ENCODE measurements at places on chromosomes 2 and 18. TPM values are rescaled to one million over a fixed set of nuclear protein-coding genes. Genes with fewer than 3 reads are reported as not detected.

Gene TRABD2A
- total RNA-seq = 5.3 TPM

- no peak for DNase-seq
These were observed 10.2 kb upstream of the CABYR start for GRCh38 chr18:24128700-24129099.

Gene KCNG2
- total RNA-seq = not detected

DNA sequence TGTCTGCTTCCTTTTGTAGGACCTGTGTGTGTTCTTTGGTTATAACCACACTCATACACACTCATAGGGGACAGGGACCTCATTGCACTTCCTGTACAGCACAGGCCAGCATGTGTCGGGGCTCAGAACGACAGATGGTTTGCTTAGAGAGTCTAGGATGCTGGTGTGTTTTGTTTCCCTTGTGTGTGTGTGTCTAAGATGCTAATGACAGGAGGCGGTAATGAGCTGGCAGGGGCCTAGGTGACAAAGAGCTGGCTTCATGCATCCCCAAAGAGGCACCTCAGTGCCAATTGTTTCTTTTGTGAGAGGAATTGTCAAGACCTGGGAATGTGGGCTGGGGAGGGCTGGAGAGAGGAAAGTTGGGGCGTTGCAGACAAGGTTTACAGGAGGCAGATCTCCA is 66.6 kb downstream of the CELF4 start:
- DNase-seq = no peak

DNA sequence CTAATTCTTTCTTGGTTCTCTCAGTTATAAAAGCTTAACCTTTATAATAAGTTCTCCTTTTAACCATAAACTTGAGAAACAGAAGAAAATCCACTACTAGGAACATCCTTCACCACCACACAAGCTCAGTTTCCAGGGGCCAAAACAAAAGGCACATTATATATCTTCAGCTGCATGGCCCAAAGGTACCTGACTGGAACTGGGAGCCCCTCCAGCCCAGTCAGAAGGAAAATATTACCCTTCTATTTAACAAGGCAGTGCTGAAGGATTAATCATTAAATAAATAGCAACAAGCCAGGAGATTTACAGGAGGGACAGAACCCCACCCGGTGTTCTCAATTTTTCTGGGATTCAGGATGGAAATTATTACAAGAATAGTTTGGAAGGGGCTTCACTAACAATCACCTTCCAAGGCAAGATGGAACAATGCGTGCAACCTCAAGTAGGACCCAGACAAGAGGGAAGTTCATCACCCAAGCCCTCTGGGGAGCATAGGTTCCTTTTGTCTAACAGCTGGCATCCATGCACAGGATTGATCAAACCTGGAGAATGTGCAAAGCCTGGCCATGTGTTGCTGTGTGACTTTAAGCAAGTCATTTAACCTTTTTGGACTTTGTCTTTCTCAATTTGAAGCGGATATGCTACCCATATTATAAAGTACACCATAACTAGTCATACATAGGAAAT is 159.6 kb upstream of the SETBP1 start:
- peak; percentile 14 for DNase-seq

Gene BMP10
- total RNA-seq = not detected

DNA sequence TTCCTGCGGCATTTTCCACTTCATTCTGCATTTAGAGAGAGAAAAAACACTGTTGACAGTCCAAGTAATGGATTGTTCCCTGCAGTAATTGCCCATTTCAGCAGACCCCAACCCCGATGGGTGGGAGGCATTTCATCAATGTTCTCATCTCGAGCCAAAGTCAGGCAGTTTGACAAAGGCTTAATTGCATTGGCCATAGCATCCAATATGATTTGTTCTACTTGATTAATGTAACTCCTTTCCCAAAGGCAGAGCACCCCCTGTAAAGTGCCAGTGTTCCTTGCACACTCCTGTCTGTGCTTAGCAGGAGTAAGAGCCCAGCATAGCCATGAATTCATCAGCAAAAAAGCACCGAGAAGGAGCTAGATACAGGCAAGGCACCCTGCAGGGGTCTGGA is 174.4 kb downstream of the SEPTIN10 start:
- DNase-seq = no peak

DNA sequence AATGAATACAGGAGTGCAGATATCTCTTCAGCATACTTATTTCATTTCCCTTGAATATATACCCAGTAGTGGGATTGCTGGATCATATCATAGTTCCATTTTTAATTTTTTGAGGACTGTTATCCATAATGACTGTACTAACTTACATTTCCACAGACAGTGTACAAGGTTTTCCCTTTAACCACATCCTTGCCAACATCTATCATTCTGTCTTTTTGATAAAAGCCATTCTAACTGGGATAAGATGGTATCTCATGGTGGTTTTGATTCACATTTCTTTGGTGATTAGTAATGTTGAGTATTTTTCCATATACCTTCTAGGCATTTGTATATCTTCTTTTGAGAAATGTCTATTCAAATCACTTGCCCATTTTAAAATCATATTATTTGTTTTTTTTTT is 325.2 kb downstream of the CYP26B1 start:
- peak; percentile 81 for DNase-seq

Gene ANKMY1
- 4.0 TPM for total RNA-seq

DNA sequence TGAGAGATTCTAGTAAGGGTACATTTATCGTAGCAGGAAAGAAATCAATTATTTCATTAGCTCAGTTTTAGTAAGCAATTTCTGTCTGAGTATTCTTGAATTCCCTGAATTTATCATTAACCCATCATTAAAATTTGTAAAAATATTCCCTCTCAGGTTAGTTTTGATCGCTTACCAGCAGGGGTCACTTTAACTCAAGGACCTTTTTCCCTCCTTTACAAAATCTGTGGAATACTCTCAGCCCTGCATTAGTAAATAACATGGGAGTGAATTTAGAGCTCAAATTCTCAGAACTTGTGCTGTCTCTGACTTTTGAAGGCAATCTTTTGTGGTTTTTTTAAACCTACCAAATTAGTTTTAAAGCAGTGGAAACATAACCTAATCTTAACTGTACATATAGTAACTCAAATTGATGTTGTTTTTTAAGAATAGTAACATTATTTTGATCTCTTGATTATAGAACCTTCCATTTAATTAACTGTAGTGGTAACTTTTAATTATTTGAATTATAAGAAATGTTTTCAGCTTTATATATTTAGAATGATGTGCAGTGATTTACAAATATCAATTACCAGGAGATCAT is 97.2 kb downstream of the AGPS start:
- peak; percentile 36 for DNase-seq

DNA sequence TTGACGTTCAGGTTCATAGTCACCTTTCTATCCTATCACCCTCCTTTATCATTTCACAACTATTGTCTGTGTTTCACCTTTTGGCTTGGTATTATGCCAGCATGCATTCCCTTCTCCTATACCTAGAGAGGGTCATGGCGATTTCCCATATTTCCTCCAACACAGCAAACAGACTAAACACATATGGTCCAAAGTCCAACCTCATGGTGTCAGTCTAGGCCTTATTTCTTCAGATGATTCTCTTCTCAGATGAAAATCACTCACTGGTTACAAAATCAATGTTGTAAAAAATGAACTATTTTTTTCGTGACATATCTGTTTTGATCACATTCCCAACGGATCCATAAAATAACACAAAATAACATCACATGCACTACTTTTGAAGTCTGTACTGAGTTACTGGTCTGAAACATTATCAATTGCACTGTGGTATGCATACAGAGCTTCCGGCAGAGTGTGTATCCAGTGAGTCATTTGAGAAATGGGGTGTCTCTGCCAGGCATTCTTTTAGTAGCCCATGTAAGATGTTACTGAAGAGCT is 204.8 kb upstream of the GALNT5 start:
- DNase-seq = peak; percentile 84

- DNase-seq = peak; percentile 13
These were observed 99.4 kb downstream of the WDSUB1 start for GRCh38 chr2:159187106-159187505.

Gene ABCG8
- not detected for total RNA-seq

Gene NGEF
- total RNA-seq = 35.4 TPM

GRCh38 chr2:33583194-33583938 is 15.7 kb downstream of the FAM98A start:
- peak; percentile 48 for DNase-seq

DNA sequence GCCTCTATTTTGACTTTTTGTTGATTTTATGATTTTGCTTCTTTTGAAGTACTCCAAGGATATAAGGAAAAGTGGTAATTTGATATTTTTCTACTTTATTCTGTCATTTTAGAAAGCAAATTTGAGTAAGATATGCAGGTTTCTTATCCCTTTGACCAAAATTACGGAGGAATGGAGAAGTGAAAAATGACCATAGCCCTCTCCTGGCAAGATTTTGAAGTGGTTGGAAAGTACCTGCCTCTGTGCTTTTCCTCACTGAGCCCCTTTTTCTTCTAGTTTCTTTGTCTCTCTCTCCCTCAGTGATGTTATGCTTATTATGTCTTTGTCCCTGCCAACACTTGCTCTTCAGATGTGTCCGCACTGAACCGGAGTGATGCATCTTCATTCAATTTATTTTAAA is 898.1 kb downstream of the EPHA4 start:
- DNase-seq = no peak

GRCh38 chr2:89851583-89851905 is 1160.1 kb downstream of the RPIA start:
- no peak for DNase-seq

- DNase-seq = no peak
These were observed 345.5 kb downstream of the TNS1 start for GRCh38 chr2:217657252-217657651.

- DNase-seq = peak; percentile 80
These were observed 91.6 kb downstream of the DNER start for GRCh38 chr2:229622495-229623355.

DNA sequence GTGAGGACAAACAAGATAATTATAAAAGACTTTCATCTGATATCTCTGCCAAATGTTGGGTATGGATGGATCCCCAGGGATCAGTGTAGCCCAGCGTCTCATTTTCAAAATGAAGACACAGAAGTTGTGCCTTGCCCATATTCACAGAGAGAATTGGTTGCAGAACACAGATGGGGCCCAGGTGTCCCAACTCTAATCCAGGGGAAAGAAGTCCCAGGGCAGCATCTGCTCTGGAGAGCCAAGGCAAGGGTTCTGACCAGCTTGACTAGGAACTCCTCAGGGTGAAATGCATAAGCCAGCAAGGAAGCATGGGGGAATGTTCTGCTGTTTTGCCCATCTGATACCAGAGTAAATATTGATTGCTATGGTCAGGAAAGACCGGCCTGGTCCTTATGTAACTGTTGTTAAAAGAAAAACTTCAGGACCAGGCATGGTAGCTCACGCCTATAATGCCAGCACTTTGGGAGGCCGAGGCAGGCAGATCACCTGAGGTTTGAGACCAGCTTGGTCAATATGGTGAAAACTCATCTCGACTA is 68.7 kb upstream of the CABLES1 start:
- DNase-seq = no peak

DNA sequence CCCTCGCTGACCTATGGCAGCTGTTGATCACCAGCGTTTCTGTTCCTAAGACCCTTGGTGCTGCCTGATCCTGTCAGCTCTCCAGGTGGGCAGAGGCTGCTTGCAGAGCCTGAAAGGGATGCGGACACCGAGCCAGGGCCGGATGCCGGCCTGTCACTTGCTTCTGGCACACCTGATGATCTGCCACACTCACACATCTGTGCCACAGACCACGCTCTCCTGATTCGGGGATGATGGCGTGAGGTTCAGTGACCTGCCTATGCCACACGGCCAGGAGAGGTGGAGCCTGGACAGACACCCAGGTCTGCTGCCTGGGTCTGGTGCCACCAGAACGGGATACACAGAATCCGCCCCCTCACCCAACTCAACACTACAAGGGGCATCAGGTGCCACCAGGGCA is 129.4 kb upstream of the GLI2 start:
- no peak for DNase-seq

Gene SULT1C4
- total RNA-seq = not detected

Gene YPEL5
- total RNA-seq = 64.4 TPM

Gene GREB1
- 0.78 TPM for total RNA-seq

Gene HOXD4
- 7.2 TPM for total RNA-seq

DNA sequence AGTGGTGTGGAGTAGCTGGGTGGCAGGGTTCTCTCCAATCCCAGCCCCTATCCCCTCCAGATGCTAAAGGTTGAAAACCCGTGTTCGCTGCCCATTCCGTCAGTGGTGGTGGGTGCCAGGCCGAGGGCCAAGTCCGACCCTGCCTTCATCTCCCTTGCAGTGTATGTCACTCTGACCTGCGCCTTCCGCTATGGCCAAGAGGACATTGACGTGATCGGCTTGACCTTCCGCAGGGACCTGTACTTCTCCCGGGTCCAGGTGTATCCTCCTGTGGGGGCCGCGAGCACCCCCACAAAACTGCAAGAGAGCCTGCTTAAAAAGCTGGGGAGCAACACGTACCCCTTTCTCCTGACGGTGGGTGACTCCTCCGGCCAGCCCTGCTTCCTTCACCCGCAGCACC is 12.9 kb downstream of the SAG start:
- no peak for DNase-seq

DNA sequence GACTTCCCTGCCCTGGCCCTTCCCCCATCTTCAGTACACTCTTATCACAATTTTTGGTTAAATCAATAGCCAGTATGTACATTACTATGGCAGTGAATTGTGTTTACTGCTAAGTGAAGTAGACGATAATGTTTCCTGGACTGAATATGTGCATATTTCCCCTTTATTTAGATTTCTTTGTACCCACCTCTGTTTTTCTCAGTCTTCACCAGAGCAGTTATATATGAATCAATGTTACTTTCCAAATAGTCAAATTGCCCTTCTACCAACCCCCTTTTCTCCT is 97.1 kb upstream of the HS6ST1 start:
- no peak for DNase-seq

GRCh38 chr2:42128721-42129486 is 40.2 kb upstream of the EML4 start:
- DNase-seq = peak; percentile 90

DNA sequence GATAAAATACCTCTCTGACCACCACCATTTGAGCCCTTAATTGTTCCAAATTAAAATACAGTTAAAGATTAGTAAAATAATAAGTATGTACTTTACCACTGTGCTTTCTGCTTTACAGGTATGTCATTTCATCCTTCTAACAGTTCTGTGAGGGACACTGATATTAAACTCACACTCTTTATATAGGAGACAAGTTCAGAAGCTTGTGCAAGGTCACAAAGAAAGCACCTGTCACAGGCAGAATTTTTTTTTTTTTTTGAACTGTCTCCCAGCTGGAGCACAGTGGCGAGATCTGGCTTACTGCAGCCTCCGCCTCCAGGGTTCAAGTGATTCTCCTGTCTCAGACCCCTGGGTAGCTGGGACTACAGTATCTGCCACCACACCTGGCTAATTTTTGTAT is 21.6 kb upstream of the GPR75 start:
- DNase-seq = no peak

- DNase-seq = no peak
These were observed 22.9 kb downstream of the POLR1A start for GRCh38 chr2:86082756-86083155.

- DNase-seq = no peak
These were observed 8.8 kb upstream of the IFIH1 start for GRCh38 chr2:162327134-162327769.

Gene DPP4
- 3.1 TPM for total RNA-seq

GRCh38 chr2:28580078-28580477 is 84.2 kb downstream of the PLB1 start:
- DNase-seq = no peak

Gene GDF7
- total RNA-seq = not detected

Data from RPMI7951 (cell line).